ENCODE measurements at places on chromosomes 16 and 17.
A peak's percentile ranks its signal among the peaks of the same experiment; 100 is the strongest.

- DNase-seq = no peak
These were observed 151.8 kb downstream of the PITPNC1 start for GRCh38 chr17:67528751-67529436.

GRCh38 chr16:693766-694165 lies 3.6 kb upstream of the WDR24 start:
- no peak for DNase-seq

GRCh38 chr17:58303971-58304749 lies 23.4 kb upstream of the MPO start:
- peak; percentile 59 for DNase-seq

GRCh38 chr17:14739656-14740431 lies 439.0 kb downstream of the HS3ST3B1 start:
- DNase-seq = no peak

- DNase-seq = peak; percentile 51
These were observed 13.6 kb downstream of the ZC3H7A start for GRCh38 chr16:11783319-11784037.

All from activated CD4-positive, alpha-beta T cell treated with anti-CD3 and anti-CD28 coated beads for 4 hours (primary cell).